ENCODE measurements at places on chromosomes 4 and X. TPM values are rescaled to one million over a fixed set of nuclear protein-coding genes. Genes with fewer than 3 reads are reported as not detected.

MAGEB17 gene
- not detected for total RNA-seq

ZNF630 gene
- 0.53 TPM for total RNA-seq

MAGEC3 gene
- not detected for total RNA-seq

CENPI gene
- total RNA-seq, result 4.9 TPM

NXT2 gene
- total RNA-seq, result 12.4 TPM

UGT2B11 gene
- not detected for total RNA-seq

LGI2 gene
- not detected for total RNA-seq

TRIM61 gene
- not detected for total RNA-seq

MAGEC1 gene
- not detected for total RNA-seq

SPANXA2 gene
- total RNA-seq, result not detected

CCNB3 gene
- total RNA-seq, result 0.40 TPM

FABP2 gene
- not detected for total RNA-seq

RAI2 gene
- total RNA-seq, result 0.70 TPM

GPR173 gene
- total RNA-seq, result 0.57 TPM

- DNase-seq, result no peak
Measured at GRCh38 chr4:15035159-15035558, 32.9 kb downstream of the CPEB2 start.

GRCh38 chr4:73103799-73104503 lies 34.4 kb upstream of the COX18 start:
- DNase-seq, result no peak

DNA sequence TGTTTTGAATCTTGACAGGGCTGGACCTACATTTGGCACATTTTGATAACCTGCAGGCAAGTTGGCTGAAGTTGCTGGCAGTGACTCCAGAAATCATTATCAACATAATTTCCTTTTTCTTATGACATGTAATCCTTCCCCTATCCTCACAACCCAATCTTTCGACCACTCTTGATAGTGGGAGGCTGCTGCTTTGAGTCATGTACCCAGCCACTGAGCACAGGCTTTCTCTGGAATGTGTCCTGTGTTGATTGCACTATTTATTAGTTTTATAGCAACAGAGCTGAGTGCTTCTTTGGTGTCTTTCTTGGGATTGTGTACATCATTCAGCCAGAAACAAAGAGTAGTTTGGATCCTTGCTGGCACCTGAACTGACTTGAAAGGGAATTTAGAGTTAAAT lies 183.1 kb upstream of the LEF1 start:
- DNase-seq, result no peak

- DNase-seq, result no peak
Measured at GRCh38 chrX:94361241-94361640, 687.2 kb downstream of the FAM133A start.

GRCh38 chr4:70630162-70630561 lies 1.6 kb downstream of the ENAM start:
- no peak for DNase-seq

GRCh38 chrX:154519389-154519788 lies 3.4 kb upstream of the FAM3A start:
- no peak for DNase-seq

- no peak for DNase-seq
Measured at GRCh38 chr4:85783483-85783882, 308.5 kb downstream of the ARHGAP24 start.

GRCh38 chr4:114691865-114692264 lies 93.3 kb downstream of the UGT8 start:
- DNase-seq, result no peak

GRCh38 chr4:159141193-159141592 lies 38.3 kb downstream of the RAPGEF2 start:
- DNase-seq, result no peak

DNA sequence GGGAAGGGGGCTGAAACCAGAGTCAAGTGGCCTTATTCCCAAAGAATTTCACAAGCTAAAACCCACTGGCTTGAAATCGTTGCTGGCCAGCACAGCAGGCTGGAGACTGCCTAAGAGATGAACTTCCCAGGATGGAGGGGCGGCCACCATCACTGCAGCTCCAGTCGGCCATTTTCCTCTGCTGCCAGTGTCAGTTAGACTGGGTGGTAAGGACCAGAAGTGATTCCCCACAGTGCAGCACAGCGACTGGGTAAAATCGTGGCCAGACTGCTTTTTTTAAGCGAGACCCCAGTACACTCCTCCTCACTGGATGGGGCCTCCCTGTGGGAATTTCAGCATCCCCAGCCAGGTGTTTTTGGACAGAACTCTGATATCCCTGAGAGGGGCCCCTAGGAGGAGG lies 428.0 kb downstream of the SPIN4 start:
- DNase-seq, result no peak

- DNase-seq, result no peak
Measured at GRCh38 chrX:46311581-46312120, 233.6 kb downstream of the ZNF674 start.

DNA sequence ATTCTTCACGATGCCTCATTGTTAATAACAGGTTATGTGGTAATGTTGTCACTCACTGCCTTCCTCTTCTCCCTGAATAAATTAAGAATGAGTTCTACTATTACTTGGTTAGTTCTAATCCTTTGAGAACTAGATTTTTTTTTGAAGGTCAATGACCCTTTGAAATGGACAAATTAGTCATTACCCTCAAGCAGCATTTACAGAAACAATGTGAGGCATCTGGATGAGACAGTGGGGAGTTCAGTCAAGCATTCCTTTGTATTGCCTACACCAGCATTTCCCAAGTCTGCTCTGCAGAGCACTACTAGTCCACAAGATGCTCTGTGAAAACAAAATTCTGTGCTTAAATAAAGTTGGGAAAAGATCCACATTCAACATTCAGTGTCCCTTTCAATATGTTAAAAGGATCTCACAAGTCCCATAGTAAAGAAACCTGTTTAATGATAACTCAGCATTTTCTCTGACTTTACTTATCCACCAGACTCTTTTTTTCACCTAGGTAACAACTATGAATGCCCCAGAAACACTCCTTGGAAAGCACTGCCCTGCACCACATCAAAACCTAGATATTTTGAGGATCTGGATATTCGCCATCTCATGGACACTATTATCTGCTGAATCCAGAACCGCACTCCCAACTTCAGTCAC lies 60.6 kb downstream of the CHRDL1 start:
- no peak for DNase-seq

GRCh38 chrX:136496764-136497555 lies 432 bp upstream of the HTATSF1 start:
- peak; percentile 24 for DNase-seq

DNA sequence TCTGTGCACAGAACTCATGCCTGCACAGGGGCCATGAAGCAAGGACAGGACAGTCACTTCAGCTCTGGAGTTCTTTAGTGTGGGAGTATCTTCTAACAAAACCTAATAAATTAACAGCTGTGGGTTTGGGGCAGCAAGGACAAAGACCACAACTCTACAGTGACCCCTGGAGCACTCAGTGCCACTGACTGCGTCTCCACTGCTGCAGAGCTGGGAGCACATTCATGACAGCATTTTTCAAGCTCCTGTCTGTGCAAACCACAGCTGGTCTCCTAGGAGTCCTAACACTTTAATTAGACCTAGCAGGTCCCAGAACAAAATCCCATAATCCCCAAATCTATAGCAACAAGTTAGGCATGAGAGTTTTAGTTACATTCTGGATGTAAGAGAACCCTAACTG lies 76.5 kb downstream of the RTL9 start:
- DNase-seq, result no peak

- DNase-seq, result no peak
Measured at GRCh38 chr4:83392562-83392961, 57.9 kb upstream of the HPSE start.

DNA sequence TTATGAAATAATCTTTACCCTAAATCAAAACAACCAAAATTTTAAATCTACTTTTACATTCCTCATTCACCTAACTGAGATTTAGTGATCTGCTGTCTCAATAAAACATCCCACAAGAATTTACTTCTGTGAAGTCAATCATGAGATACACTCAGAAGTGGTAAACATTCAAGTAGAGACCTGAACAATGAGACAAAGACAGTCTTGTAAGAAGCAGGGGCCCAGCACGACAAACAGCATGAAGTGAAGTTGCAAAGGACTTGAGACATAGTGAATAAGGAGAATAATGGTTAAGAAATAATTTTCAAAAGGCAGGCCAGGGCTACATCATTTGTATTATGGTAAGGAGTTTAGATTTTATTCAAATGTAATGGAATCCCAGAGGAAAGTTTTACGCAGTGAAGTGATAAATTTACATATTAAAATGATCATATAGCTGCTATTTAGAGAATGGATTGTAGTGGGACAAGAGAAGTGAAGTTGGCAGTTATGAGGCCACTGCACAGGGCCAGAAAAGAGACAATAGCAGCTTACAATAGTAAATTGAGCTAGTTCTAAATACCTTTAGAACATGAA lies 101.9 kb downstream of the MAB21L2 start:
- DNase-seq, result no peak

DNA sequence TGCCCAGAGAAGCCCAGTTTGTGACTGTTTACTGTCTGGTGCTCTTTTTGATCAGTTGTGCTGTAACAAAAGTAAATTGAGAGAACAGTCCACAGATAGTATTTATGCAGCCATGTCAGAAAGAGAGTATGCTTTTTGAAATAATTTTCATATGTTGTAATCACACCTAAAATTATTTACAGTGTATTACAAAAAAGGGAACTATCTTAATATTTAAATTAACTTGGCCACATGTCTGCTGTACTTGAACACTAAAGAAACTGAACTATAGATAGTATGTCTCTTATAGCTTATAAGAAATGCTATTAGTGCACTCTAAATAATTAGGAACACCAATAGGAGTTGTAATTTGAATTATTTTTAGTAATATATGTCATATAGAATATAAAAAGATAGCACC lies 30.2 kb downstream of the KIAA0232 start:
- no peak for DNase-seq

DNA sequence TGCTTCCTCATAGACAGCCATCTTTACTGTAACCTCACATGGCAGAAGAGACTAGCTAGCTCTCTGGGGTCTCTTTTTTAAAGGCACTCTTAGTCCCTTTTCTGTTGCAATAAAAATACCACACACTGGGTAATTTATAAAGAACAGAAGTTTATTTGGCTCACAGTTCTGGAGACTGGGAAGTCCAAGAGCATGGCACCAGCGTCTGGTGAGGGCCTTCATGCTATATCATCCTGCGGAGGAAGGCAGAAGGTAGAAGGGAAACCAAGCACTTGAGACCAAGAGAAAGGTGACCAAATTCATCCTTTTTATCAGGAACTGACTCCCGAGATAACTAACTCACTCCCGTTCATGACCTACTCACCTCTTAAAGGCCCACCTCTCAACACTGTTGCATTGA lies 5.4 kb upstream of the ANXA5 start:
- no peak for DNase-seq

- no peak for DNase-seq
Measured at GRCh38 chr4:171157462-171158082, 655.6 kb upstream of the GALNTL6 start.

DNA sequence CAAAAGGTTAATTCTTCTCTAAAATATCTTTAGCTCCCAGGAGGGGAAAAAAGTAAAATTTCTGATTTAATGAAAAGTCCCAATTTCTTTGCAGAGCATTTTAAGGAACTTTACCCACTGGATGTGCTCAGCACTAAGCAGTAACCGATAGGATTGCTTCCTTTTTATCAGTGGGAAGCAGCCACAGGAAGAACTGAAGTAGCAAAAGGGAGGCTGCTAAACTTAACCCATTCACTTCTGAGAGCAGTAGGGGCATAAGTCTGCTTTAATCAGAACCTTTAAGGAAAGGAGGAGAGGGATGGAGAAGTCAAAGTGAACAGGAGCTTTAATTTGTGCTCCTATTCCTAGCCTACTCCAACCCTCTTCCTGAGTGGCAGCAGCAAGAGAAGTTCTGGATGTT lies at the start of gene F8:
Gene F8, minus strand, starts transcription at position 139 of the 400 bp plus-strand sequence. CDS start 171 bp downstream, outside the sequence.
- DNase-seq, result no peak

All from esophagus squamous epithelium (tissue), 5 donors.